Ovary (tissue), 10 donors: ENCODE measurements at places on chromosomes 6 and 20. TPM values are rescaled to one million over a fixed set of nuclear protein-coding genes. Genes with fewer than 3 reads are reported as not detected.

GRCh38 chr20:38806855-38807655 lies 1.6 kb downstream of the PPP1R16B start:
- DNase-seq = no peak

- no peak for DNase-seq
Measured at GRCh38 chr6:134166511-134167261, 114.3 kb upstream of the SLC2A12 start.

DNA sequence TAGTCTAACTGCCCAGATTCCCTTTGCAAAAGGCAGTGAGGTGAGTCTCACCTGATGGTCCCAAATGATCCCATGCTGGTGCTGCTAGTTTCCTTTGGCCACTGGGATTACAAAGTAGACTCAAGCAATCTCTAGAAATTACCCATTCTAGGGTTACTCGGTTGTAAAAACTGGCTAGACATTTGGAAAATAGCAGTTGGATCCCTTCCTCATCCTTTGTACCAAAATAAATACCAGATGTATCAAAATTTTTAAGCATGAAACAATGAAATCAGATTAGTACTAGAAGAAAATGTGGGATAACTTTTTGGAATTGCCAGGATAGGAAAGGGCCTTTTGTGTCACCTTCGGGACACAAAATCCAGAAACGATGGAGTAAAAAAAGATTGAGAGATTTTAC lies 112.9 kb upstream of the TOP1 start:
- DNase-seq = no peak

DNA sequence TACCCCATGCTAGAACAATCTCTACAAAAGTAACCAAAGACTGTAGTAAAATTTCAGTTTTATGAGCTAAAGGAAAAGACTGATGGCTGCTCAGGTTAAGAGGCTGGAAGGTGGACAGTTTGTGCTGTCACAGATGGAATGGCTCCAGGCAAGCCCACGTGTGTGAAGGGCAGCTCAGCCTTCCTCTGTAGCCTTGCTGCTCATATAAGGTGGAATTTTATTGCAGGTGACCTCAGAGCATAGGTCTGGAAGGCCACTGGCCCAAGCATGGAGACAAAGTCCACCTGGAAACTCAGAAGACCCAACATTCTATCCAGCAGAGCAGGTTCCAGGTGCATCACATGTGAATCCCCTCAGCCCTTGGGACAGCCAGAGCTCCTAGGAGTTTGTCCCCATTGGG lies 53.6 kb downstream of the KAT14 start:
- DNase-seq = no peak

- DNase-seq = no peak
Measured at GRCh38 chr20:17559338-17559737, 10.5 kb upstream of the DSTN start.

The CRYBG1 gene
- 5.3 TPM for polyA plus RNA-seq

DNA sequence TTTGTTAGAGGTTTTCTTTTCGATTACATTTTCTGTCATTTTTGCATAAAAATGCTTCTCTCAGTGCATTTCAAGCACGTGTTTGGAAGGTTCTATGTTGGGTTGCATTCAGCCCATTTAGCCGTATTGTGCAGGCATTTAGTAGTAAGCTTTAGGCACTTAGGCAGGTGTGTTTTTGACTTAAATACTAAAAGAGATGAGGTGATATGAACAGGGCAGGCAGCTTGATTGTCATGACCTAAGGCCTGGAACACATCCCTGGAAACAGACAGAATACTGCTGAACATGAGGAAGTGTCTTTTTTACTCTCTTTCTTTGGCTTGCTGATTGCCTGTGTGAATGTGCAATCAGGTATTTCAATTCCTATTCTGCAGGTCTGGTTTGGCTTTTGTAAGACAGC lies 610.5 kb upstream of the MAN1A1 start:
- DNase-seq = no peak

DNA sequence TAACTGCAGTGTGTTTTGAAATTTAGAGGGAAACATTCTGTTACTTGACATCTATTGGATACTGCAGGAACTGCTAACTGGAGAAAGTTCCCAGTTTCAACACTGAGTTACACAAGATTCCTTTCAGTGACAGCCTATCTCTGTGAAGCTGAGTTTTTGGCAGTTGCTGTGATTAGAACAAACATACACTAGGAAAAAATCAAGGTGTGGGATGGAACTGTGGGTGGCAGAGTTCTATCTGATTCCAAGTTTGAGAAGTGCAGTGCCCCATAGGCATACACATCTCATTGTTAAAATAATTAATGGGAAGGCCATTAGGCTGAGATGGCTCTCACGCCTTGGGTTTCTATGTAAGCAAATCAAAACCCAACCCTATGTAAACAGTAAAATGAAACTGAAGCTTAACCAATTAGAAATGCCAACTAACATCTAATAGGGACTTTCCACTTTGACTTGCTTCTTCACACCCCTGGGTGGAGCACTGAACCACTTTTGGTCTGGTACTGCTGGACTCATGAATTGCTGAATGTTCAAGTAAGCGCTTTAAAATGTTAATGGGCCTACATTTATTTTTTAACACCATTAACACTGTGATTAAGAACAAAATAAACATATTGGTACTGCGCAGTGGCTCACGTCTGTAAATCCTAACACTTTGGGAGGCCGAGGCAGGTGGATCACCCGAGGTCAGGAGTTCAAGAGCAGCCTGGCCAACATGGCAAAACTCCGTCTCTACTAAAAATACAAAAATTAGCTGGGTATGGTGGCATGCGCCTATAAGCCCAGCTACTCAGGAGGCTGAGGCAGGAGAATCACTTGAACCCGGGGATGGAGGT lies 55.2 kb upstream of the TBC1D7 start:
- DNase-seq = no peak

The HEY2 gene
- polyA plus RNA-seq = 9.9 TPM

GRCh38 chr6:4777394-4777935 lies 1.3 kb downstream of the CDYL start:
- DNase-seq = no peak

The PSMB8 gene
- 62.2 TPM for polyA plus RNA-seq

The LZTS3 gene
- polyA plus RNA-seq = 4.2 TPM

The LRP11 gene
- polyA plus RNA-seq = 21.8 TPM

GRCh38 chr20:32576560-32576959 lies 8.6 kb downstream of the NOL4L start:
- no peak for DNase-seq

The APOM gene
- polyA plus RNA-seq = 1.5 TPM

GRCh38 chr6:109795994-109796555 lies 105.0 kb downstream of the FIG4 start:
- no peak for DNase-seq
